ENCODE measurements at places on chromosomes 2 and 18.

GRCh38 chr2:189147361-189147760 lies 32.2 kb downstream of the COL5A2 start:
- peaks cover 7% of the 10 kb centered on the region for H3K4me1 ChIP-seq
- no peaks in the 10 kb centered on the region for H3K27me3 ChIP-seq
- H3K36me3 ChIP-seq, result no peaks in the 10 kb centered on the region
- no peak for DNase-seq

DNA sequence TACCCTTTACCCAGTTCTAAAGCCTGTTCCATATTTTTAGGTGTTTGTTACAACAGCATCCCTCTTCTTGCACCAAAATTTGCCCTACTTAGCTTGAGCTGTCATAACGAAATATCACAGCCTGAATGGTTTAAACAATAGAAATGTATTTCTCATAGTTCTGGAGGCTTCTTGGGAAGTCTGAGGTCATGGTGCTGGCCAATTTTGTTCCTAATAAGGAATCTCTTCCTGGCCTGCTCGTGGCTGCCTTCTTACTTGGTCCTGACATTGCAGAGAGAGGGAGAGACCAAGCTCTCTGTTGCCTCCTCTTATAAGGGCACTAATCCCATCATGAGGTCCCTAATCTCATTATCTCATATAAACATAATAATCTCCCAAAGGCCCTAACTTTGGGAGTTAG lies 267.8 kb downstream of the PID1 start:
- DNase-seq, result no peak

DNA sequence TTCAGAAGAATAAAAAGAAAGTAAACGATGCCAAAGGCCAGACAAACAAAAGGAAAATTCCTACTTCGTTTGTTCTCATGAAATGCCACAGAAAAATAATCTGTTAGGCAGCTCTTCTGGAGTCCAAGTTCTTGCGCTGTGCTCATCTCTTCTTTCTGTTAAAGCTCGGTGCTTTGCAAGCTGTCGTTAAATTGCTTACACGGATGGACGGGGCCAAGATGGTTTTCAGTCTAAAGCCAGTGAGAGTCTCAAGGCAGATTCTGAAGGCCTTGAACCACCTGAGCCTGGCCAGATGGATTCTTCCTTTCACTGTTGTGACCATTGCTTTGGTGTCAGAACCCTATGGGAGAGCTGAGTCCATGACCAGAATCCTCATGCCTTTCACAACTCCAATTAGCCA lies 97.6 kb upstream of the RMDN2 start:
- DNase-seq, result no peak
- H3K27me3 ChIP-seq, result no peaks in the 10 kb centered on the region
- peaks cover 14% of the 10 kb centered on the region for H3K4me1 ChIP-seq
- H3K27ac ChIP-seq, result no peak overlapping the region
- H3K36me3 ChIP-seq, result no peaks in the 10 kb centered on the region

GRCh38 chr18:57533868-57534510 lies 52.5 kb downstream of the FECH start:
- H3K27ac ChIP-seq, result peak overlapping the region; percentile 40
- no peaks in the 10 kb centered on the region for H3K36me3 ChIP-seq
- H3K4me1 ChIP-seq, result peaks cover 13% of the 10 kb centered on the region
- no peak overlapping the region for H3K4me3 ChIP-seq
- DNase-seq, result no peak

DNA sequence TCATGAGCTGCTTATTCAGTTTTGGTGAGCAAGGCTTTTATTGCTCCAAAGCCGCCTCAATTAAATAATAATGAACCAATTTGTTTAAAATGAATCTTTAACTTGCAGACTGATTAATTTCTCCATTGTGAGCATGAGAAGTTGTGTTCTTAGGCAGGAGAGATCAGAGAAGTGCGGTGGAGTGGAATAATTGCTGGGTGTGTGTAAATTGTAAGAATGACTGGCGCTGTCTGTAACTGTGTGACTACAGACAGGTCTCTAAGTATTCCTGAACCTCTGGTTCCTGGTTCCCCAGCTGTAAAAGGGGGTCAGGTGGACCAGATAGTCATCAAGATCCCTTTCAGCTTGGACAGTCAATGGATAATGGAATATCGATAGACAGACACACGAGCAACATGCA lies 98.0 kb upstream of the EFEMP1 start:
- H3K27ac ChIP-seq, result no peak overlapping the region
- H3K36me3 ChIP-seq, result no peaks in the 10 kb centered on the region
- peaks cover 6% of the 10 kb centered on the region for H3K27me3 ChIP-seq
- DNase-seq, result no peak

Measured in hepatocyte (in vitro differentiated cells).